Panc1 (cell line): ENCODE measurements at places on chromosomes 1 and 21. TPM values are rescaled to one million over a fixed set of nuclear protein-coding genes. Genes with fewer than 3 reads are reported as not detected.

GRCh38 chr1:98546319-98546718 lies 115.2 kb upstream of the SNX7 start:
- H3K36me3 ChIP-seq = no peaks in the 10 kb centered on the region
- no peaks in the 10 kb centered on the region for H3K27me3 ChIP-seq
- no peak for DNase-seq
- H3K4me1 ChIP-seq = no peaks in the 10 kb centered on the region
- H3K27ac ChIP-seq = no peak overlapping the region

DNA sequence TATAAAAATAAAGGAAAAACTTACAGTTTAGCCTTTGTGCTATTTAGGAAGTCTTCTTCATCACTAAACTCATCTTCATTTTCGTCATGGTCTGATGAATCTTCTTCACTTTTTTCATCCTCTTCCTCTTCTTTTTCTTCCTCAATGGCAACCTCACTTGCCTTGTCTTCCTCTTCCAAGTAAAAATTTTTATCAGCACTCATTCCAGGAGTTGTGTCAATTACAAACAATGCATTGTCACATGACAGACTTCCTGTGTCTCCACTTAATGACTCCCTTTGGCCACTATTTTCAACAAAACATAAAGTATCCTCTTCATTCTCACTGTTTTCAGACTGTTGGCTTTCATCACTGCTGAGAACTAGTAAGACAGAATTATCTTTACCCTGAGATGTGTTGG lies 2.8 kb downstream of the DNTTIP2 start:
- H3K4me1 ChIP-seq = peaks cover 21% of the 10 kb centered on the region
- DNase-seq = no peak
- H3K4me3 ChIP-seq = no peak overlapping the region
- peaks cover 43% of the 10 kb centered on the region for H3K36me3 ChIP-seq

- H3K36me3 ChIP-seq = no peaks in the 10 kb centered on the region
- no peak overlapping the region for H3K27ac ChIP-seq
- H3K27me3 ChIP-seq = no peaks in the 10 kb centered on the region
- H3K4me3 ChIP-seq = no peak overlapping the region
Measured at GRCh38 chr1:10074059-10074851, 41.5 kb downstream of the UBE4B start.

DNA sequence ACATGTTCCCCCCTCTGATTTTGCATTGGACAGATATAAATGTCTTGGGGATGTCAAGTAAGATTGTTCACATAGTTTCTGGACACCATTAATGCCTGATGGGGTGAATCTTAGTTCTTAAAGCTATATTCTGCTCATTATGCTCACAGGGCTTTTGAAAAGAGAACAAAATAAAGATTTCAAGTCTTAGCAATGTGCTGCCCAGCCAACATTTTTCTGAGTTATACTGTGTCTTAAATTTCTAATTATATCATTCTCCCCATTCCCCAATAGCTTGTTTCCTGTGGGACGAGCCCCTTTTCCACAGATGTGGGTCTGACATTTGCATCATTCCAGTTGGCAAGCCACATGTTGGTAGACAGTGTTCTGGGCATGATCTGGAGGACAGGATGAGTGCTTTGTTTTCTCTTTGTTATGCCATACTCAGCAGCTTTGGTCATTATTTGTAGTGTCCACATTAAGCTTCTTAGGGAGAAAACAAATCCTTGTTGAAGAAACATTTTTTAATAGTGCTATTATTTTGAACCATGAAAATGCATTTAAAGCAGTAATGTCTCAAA lies 32.8 kb downstream of the MTARC1 start:
- H3K4me1 ChIP-seq = no peaks in the 10 kb centered on the region
- H3K27me3 ChIP-seq = peaks cover 3% of the 10 kb centered on the region; the same call in 1 of the 2 replicates
- H3K36me3 ChIP-seq = no peaks in the 10 kb centered on the region
- H3K4me3 ChIP-seq = no peak overlapping the region
- no peak for DNase-seq
- H3K27ac ChIP-seq = no peak overlapping the region

DNA sequence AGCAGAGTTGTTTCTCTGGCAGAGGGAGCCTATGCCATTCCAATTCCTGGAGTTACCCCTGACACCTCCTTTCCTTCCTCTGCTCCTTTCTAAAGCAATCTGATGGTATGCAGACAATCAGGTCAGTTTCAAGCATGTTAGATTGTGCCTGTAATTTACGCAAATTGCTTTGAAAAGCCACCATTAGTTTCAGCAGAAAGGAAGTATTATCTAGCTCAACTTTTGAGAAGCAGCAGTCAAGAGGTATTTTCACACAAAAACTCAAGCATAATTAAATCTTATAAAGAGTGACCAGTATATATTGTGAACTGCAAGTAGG lies 2.2 kb downstream of the ERRFI1 start:
- H3K27me3 ChIP-seq = no peaks in the 10 kb centered on the region
- H3K4me3 ChIP-seq = peak overlapping the region; percentile 75
- peaks cover 45% of the 10 kb centered on the region for H3K36me3 ChIP-seq
- H3K4me1 ChIP-seq = peaks cover 35% of the 10 kb centered on the region
- DNase-seq = no peak
- peak overlapping the region; percentile 99 for H3K27ac ChIP-seq

DNA sequence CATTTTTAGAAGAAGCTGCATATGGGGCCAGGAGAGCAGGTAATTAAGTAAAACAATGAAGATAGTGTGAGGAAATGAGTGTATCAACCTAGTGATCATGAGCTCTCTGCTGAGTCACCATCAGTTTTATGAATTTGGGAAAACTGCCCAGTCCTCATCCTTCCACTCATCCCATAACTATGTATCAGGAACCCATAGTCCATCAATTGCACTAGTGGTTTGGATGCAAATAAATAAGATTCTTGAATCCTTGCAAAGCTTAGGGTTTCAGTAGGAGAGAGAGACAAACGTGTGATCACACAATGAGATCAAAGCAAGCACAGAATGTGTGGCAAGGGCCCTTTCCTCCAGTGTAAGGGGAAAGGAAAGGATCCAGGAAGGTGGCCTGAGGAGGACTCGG lies 145.6 kb downstream of the ZZZ3 start:
- peak overlapping the region; percentile 80 for H3K27ac ChIP-seq
- no peaks in the 10 kb centered on the region for H3K36me3 ChIP-seq
- DNase-seq = peak; percentile 97
- peaks cover 43% of the 10 kb centered on the region for H3K4me1 ChIP-seq

RSPH1 gene
- total RNA-seq = 0.46 TPM

FCER1A gene
- not detected for total RNA-seq

CLDN14 gene
- not detected for total RNA-seq
